ENCODE measurements at places on chromosomes 5 and 9.

- no peak for DNase-seq
Measured at GRCh38 chr5:132130918-132131715, 57.5 kb downstream of the CSF2 start.

DNA sequence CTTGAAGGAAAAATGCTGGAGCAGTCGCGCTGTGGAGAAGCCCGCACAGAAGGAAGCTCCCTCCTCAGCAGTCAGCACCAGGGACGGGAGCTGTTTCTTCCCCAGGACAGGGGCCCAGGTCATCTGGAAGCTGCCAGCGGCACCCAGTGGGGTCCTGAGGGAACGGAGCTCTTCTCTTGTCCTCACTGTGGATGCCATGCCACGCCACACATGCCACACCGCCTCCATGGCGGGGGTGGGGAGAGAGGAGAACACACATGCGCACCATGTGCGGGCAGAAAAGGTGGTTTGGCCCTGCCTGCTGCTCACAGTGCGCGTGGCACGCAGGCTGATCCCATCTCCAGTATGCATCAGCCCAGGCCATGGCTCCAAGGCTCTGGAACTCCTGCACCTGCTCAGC, 41.7 kb upstream of the ZNF354B start:
- DNase-seq, result no peak

GRCh38 chr5:74851684-74852353, 14.4 kb downstream of the FAM169A start:
- peak; percentile 73 for DNase-seq

GRCh38 chr5:38456657-38457399, 99.6 kb downstream of the LIFR start:
- no peak for DNase-seq

- no peak for DNase-seq
Measured at GRCh38 chr5:13708432-13708831, 236.1 kb downstream of the DNAH5 start.

- DNase-seq, result no peak
Measured at GRCh38 chr9:112605963-112606699, 111.8 kb downstream of the INIP start.

DNA sequence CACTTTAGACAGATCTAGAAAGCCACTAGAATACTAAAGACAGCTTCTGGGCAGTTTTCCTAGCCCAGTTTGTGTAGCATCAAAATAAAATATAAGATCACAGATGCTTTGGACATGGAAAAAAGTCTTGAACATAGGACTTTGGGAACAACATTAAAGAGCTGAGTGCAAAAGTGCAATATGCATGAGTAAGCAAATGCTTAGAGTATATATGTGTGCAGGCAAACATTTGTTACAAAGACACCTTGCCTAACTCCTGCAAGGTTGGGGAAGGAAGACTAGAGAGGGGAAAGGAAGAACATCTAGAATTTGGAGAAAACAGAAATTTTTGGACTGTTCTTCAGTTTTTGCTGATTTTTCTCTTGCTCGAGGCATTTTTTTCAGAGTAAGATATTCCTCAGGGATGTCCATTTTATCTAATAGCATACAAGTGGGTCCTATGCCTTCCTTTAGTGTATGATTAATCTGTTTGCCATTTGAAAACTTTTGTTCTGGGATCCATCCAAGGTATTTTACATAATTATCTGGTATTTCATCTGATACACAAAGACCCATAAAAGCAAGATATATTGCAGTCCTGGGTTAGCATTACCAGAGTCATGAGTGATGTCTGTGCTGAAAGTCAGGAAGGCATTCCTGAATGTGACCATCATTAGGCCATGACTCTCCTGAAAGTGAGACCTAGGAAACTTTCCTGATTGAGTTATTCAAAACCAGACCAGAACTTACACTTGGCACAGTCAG, 142.0 kb upstream of the RGMB start:
- DNase-seq, result no peak

DNA sequence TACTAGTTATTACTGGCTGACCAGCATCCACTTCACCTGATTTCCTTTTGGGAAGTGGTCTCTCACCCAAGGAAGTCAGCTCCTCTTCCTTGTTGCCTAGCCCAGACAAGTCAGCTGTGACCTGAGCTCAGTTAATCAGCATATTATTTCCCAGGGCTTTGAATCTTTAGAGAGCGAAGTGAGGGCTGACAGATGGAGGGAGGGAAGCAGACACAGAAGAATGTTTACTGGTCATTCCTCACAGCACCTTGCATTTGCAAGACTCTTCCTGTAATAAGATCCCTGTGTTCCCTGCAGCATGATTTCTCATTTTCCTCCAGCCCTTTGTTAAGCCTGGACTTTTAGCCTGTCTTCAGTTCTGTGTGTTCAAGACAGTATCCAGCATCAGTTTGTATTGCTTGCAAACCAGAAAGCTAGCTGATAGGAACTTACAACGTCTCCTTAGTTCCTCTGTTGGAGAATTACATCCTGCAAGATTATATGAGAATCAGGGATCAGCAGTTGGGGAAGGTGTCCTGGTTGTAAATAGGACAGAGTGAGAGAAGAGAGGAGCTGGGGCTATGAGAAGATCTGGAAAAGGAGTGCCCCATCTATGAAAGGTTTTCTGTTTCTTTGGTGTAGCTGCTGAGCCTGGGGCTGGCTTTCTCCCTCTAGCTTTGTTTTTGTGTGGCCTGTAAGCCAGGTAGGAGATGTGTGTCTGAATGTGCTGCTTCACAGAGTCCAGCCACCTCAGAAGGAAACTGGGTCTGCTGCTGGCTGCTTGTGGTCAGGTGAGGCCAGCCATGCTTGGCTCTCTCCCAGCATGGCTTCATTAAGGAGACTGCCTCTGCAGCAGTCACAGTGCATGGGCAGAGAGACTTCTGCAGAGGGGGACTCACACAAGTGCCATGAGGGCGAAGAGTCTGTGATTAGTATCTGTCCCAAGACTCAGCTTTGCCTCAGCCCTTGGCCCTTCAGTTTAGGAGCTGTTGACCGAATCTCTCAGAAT, 50.3 kb downstream of the MAN2A1 start:
- DNase-seq, result no peak

DNA sequence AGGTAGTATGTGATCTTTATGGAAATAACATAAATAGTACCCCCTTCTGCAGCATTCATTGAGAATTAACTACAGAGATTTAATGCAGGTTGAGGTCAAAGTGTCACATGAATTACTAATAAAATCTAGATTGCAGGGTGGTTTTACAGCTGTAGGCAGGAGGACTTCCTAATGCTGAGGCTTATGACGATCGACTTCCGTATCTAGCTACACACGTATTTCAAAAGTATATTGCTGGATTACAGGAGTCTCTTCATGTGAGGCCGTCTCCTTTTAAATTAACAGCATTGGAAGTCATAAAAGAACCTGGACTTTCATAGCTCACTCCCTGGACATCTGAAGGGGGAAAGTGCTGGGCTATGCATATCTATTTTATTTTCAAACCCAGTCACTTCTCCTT, 180.9 kb downstream of the OSTF1 start:
- DNase-seq, result no peak

DNA sequence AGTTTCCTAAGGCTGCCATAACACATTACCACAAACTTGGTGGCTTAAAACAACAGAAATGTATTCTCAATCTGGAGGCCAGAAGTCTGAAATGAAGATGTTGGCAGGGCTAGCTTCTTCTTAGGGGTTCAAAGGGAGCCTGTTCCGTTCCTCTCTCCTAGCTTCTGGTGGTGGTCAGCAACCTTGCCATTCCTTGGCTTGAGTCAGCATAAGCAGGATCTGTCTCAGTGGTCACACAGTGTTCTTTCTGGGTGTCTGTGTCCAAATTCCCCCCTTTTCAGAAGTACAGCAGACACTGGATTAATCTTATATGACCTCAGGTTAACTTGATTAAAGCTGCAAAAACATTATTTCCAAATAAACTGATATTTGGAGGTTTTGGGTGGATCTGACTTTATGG, 2.1 kb upstream of the OSMR start:
- DNase-seq, result no peak

DNA sequence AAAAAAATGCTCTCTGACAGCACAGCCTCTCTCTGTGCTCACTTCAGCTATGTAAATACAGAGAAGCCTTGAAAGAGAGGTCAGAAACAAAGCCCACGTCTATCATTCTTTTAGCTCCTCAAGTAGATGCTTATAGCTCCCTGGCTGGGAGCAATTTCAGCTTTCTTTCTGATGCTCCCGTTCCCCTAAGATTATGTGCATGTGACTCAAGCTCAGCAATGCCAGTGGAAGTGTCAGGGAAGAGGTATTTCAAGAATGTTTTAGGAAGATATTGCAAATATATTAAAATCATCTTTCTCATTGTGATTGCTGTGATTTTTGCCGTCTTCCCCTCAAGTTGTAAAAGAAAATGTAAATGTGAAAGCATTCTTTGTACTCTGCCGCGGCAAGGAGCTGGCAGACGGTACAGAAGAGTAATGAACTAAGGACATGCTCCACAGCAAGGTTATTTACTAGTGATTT, 1353.7 kb upstream of the ACO1 start:
- DNase-seq, result no peak

- DNase-seq, result no peak
Measured at GRCh38 chr9:121491111-121491510, 8.5 kb downstream of the GGTA1 start.

- no peak for DNase-seq
Measured at GRCh38 chr9:134627417-134628353, 13.9 kb upstream of the COL5A1 start.

DNA sequence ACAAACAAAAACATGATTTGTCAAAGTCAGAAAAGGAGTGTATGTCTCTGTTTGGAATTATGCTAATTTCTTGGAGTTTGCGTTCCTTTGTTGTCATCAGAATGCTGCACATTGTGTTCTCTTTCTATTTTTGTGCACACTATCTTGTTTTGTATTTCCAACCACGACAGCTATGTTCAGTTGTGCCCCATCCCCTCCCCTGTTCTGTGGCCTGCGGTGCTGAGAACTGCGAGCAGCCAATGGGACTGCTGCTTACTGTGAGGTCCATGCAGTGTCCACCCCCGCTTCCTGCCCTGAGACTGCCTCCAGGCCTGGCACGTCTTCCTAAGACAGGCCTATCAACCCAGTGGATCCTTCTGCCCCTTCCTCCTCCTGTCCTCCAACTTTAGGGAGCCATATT, 76.8 kb downstream of the PALM2AKAP2 start:
- no peak for DNase-seq

GRCh38 chr9:71446473-71447411, 321.6 kb downstream of the CEMIP2 start:
- DNase-seq, result no peak

GRCh38 chr5:165407352-165407751, 1901.9 kb downstream of the MAT2B start:
- DNase-seq, result no peak

DNA sequence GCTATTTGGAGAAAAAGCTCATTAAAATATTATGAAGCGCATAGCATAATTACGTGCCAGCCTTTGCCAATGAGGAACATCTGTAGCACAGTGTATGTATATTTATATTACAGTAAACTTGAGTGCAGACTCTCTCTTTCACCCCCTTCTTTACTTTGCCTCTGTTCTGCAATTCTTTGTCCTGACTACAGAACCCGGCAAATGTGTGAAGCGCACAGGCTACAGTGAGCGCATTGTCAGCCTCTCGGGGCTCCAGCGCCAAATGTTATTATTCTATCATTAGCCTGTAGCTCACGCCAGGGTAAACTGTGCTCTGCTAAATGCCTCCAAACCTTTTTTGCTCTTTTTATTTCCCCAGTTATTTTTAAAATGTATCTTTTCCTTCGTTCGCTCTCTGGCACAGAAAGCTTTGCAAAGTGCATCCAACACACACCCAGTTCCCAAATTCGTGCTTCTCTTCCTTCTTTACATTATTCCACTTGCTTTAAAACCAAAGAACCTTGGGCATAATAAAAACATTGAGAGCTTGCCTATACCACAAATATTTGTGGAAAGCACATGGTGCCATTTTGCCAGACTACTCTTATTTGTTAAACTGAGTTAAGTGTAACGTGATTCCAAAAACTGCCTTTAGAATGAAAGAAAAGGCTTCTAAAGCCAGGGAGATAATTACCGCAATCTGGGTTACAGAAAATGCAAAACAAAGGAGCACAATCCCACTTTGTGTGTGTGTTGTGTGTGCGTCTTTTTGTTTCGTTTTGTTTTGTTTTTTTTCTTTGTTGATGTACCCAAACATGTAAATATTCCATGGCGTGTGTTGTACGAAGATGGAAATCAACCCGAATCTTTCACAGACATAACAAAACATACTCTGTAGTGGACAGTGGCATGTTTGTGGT, 164.1 kb upstream of the MPDZ start:
- no peak for DNase-seq

DNA sequence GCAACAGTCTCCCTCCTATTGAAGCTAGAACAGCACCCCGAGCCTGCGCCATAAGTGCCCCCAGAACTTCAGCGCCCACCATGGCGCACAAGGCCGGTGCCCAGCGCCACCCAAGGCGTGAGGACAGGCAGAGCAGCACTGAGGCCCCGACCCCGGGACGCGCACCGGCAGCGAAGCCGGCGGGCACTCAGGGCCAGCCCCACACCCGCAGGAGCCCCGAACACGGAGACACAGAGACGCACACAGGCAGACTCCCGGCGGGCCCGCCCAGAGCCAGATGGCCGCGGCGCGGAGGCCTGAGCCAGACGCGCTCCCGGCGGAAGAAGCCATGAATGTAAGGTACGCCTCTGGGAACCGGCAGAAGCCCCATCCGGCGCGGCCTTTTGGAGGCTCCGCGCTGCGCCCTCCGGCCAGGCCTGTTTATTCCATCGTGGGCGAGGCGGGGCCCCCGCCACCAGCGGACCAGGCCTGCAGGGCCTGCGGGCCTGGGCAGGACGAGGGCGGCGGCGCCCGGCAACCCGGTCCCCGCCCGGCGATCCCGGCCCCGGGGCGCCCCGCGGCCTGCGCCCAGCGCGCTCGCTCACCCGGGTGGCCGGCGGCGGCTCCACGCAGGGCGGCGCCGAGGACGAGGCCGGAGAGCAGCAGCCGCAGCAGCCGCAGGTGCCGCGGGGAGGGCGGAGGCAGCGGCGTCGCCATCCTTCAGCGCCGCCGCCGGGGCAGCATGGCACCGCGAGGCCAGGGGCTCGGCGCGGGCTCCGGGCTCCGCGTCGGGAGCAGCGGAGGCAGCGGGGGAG, 486 bp downstream of the NPDC1 start:
- DNase-seq, result no peak

GRCh38 chr5:57452885-57453284, 29.7 kb downstream of the ACTBL2 start:
- no peak for DNase-seq

GRCh38 chr5:125323613-125324012, 577.2 kb upstream of the ZNF608 start:
- no peak for DNase-seq
